RPMI7951 (cell line): ENCODE measurements at places on chromosomes 2 and 18.

- DNase-seq = no peak
These were observed 226.6 kb upstream of the AGAP1 start for GRCh38 chr2:235267251-235267650.

DNA sequence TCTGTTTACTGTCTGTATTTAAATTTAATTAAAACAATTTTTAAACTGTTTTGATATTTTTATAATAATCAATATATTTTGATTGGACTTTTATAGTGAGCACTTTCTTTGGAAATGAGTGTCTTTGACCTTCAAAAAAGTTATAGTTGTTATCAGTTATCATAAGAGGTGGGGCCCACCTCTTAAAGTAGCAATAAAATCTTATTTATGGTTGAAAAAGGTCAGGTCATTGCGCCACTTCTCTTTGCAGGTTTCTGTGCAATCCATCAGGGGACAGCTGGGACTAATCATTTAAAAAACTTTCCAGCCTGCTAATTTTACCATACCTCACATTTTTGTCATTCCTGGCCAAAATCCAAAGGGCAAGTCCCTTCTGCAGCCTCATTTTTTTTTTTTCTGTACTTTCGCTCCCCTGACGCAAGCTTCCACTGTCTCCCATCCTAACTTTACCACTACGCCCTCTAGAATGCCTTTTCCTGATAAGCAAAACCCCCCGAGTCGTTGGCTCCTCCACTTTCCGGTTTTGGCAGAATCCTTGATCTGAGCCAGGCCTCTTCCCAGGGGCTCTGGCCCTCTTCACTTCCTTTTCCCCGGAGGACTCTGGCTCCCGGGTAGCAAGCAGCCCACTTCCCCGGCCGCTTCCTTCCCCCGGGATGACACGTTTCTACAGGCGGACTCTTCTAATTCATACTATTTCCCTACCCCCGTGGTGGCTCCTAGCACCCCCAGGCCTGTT lies 1.1 kb upstream of the SEH1L start:
- peak; percentile 79 for DNase-seq

GRCh38 chr2:208062113-208062512 lies 36.8 kb upstream of the PLEKHM3 start:
- peak; percentile 44 for DNase-seq

- no peak for DNase-seq
These were observed 239.5 kb downstream of the CNTNAP5 start for GRCh38 chr2:124264551-124265091.
